ENCODE measurements at places on chromosomes 16 and 17.

DNA sequence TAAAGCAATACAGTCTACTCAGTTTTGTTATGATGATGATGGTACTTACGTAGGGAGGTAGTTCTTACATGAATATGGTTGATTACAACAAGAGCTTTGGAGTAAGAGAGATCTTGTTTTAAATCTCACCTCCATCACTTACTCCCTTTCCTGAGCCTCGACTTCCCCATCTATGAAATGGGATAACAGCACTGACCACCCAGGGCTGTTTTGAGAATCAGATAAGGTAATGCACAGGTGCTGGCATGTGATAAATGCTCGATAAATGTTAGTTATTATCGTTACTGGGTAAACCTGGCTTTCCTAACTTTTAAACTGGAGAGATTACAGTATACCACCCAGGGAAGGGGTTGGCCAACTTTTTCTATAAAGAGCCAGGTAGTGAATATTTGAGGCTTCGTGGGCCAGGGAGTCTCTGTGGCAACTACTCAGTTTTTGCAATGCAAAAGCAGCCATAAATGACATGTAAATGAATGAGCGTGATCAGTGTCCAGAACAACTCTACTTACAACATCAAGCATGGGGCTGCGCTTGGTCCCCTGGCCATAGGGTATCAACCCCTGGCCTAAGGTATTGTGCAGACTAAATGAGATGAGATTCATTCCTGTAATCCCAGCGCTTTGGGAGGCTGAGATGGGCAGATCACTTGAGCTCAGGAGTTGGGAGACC lies 73.7 kb downstream of the BMERB1 start:
- DNase-seq = no peak

DNA sequence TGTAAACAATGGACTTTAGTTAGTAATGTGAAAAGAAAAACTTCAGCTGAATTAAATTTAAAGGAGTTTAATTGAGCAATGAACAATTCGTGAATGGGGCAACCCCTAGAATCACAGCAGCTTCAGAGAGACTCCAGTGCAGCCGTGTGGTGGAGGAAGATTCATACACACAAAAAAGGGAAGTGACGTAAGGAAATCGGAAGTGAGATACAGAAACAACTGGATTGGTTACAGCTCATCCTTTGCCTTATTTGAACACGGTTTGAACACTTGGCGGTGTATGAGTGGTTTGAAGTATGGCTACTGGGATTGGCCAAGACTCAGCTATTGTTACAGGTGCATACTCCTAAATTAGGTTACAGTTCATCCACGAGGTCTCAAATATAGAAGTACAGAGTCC lies 460.4 kb upstream of the ASIC2 start:
- DNase-seq = no peak

DNA sequence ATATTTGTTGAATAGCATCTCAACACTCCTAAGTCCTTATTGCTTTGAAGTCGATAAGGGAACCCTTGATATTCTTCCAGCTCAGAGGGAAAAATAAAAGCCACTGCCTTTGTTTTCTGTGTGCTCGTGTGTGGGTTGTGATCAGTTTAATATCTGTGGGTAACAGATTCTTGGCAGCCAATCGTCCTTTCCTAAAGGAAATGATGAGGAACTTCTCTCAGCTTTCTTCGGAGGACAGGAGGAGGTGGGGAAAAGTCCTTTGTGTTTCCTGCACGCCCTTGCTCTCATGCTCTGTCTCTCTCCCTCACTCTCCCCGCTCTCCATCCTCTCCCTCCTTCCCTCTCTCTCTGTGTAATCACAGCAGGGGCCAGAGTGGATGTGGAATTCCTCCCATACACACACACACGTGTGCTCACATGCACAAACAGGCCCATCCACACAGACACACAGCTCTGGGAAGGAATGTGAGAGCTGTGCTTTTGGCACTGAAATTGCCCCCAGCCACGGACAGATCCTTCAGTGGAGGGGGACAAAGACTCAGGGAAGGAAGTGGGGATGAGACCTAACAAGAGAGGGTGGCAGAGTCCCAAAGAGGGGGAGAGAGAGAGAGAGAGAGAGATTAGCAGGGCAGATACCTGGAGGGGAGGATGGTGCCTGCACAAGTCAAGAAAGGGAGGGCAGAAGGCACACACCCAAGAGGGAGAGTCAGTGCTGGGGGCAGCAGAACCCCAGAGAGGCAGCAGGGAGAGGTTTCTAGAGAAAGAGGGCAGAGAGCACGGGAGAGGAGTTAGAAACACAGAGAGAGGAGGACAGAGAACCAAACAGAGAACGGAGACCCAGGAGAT lies 83.5 kb upstream of the PLCG2 start:
- no peak for DNase-seq

- no peak for DNase-seq
These were observed 34.1 kb downstream of the GLP2R start for GRCh38 chr17:9859781-9860180.

DNA sequence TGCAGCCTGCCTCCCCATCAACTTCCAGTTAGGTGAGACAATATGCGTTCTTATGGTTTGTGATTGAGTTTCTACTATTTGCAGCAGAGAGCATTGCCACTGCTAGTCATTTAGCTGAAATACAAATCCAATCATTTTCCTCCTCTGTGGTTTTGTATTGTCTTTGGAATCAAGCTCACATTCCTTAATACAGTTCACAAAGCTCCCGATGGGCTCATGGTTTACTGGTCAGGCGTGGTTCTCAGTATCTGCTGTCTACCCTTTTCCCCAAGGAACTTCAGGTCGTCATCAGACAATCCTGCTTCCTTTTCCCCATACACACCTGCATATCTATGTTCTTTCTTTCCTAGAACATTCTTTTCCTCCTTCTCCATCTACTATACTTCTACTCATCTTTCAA lies 69.6 kb upstream of the GAS7 start:
- DNase-seq = no peak

DNA sequence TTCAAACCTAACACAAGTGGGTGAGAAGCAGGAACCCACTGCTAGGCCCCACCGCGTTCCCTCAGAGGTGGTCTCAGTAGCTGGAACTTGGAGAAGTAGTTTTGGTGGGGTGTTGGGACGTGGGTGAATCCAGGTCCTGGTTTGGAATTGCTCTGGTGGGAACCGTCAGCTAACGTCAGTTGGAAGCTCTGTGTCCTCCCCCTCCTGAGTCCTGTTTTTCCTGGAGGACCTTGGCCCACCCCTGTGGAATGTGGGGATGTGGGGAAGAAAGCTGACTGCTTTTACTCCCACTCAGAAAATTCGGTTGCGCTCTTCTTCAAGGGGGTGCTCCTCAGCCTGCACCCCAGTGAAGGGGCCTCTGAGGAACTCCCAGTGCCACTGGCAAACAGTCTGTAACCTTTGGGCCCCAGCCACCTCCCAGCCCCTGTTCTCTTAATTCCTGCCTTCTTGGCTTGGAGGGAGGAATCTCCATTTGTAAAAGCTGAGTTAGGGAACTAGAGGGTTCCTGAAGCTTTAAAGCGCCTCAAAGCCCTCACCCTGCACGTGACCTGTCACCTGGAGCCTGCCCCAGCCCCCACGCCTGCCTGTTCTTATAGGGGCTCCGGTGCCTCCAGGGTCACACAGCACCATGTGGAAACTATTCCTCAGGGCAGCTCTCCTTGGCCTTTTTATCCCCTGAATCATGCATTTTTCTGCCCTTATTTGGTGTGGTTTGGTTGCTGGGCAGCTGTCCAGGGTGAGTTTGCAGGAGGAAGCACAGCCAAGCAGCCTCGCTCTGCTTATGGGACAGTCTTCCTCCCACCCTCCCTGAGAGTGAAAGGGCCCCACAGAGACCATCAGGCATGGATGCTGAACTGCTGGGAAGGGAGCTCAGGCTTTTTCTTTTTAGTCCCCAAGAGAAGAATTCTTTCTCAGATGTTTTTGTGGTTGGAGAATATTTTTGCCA lies 16.2 kb upstream of the NAGLU start:
- no peak for DNase-seq

- no peak for DNase-seq
These were observed 100.8 kb upstream of the CORO6 start for GRCh38 chr17:29723278-29724047.

- DNase-seq = no peak
These were observed 2.3 kb upstream of the NPTX1 start for GRCh38 chr17:80478487-80479245.

DNA sequence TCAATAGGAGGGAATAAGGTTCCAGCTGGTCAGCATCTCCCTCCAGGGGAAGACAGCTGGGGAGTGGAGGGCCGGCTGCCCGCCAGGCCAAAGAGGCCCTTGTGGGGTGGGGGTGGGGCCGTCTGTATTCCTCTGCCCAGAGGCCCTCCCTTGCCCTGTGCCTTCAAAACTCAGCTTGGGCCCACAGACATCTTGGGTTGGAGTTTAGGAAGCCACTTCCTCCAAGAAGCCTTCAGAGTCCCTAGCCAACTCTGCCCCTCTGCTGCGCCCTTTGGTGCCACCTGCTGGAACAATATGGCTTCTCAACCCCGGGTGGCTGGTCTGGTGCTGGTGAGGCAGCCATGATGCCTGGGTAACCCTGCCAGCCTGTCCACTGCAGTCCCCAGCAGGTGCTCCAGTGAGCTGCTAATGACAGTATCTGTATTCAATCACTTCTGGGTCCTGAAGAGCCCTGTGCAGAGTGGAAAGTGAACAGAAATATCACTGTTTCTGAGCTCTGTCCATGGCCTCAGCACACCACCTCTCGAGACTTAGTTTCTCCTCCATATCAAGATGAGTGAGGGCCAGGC lies 16.7 kb downstream of the HSD11B2 start:
- peak; percentile 71 for DNase-seq

DNA sequence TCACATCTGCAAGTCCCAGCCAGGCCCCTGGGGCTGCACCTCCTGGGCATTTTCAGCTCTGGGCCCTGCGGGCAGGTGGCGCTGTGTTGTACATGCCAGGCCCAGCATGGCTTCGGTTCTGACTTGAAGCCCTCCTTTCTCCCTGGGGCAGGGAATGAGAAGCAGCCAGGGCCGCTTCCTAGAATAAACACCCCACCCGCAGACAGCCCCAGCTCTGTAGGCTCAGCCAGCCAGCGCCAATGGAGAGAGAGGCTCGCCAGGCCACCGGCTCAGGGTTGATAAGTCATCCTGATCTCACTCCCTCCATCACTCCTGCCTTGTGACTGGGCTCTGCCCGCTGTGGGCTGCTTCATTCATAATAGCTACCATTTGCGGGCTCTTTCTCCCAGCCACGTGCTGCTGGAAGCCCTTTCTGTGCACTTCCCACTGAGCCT lies 6.0 kb upstream of the GLIS2 start:
- no peak for DNase-seq

- no peak for DNase-seq
These were observed 11.4 kb downstream of the CFAP97D1 start for GRCh38 chr17:43791589-43791988.

- no peak for DNase-seq
These were observed 963.1 kb upstream of the GOT2 start for GRCh38 chr16:59697236-59697635.
